ENCODE measurements at places on chromosomes 2 and 18. TPM values are rescaled to one million over a fixed set of nuclear protein-coding genes. Genes with fewer than 3 reads are reported as not detected.

DNA sequence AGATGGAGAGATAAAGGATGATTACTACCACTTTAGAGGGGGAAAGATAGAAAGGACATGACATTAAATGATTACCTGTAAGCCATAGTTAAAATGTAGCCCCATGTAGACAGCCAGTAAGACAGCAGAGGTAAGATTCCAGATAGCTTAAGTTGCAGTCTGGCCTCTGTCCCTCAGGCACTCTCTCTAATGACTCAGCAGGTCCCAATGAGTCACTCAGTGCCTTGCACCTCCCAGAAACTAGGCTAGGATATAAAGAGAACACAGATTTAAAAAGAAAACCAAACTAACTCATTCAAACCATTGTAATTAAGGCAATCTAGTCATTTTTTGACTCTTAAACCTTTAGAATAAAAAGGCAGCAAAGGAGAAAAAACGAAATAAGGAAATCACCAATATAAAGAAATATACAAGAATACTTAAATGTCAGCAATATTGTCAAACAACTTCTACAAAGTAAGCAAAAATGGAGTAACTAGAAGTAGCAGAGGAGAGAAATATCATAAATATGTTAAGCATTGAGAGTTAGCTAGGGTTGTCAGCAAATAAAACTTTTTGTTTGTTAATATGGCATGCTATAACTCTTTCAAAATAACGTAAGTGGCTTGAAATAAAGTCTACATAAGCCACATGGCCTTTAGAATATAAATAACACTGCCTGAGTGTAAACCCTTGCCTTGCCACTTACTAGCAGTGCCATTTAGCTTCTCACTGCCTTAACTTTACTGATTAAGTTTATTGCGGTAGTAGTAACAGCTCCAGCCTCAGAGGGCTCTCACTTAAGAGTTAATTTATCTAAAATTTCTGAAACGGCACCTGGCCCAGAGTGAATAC is 48.5 kb downstream of the SOCS6 start:
- DNase-seq = no peak

DNA sequence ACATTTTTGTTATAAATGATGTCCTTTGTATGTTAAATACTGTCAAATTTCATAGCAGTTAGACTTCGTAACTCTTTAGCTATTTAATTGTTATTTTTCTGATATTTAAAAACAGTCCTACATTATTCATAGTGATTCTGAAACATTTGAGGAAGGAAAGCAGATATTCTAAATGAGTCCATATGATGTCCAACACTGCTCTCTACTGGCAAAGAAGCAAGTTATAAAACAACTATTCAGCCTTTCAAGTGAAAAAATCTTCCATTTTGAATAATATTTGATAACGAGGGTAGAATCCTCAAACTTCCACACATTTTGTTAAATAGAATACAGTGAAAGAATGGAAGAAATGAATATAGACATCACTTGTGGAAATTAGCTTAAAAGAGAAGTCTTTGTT is 220.8 kb downstream of the GULP1 start:
- DNase-seq = peak; percentile 12

GRCh38 chr2:46544581-46544980 is 65.2 kb downstream of the TMEM247 start:
- no peak for DNase-seq

GRCh38 chr2:186884587-186884986 is 35.6 kb upstream of the ZSWIM2 start:
- DNase-seq = no peak

GRCh38 chr2:80852079-80852807 is 547.7 kb upstream of the LRRTM1 start:
- DNase-seq = no peak

DNA sequence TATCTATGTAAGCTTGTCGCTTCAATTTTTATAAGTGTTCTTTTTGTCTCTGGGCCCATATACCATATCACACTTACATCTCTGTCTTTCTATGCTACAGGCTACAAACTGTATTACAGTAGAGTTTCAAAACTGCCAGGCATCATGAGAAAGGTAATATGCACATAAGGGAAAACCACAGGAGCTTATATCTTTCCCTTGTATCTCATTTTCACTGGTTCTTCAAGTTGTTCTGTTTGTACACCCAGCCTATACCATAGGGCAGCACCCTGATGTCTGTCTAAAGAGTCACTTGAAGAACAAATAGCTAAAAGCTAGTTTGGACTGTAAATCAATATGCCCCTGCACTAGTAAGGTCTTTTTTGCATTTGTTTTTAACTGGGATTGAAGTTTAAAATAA is 366.7 kb downstream of the FIGN start:
- no peak for DNase-seq

GRCh38 chr18:3481696-3482210 is 31.8 kb downstream of the TGIF1 start:
- peak; percentile 33 for DNase-seq

DNA sequence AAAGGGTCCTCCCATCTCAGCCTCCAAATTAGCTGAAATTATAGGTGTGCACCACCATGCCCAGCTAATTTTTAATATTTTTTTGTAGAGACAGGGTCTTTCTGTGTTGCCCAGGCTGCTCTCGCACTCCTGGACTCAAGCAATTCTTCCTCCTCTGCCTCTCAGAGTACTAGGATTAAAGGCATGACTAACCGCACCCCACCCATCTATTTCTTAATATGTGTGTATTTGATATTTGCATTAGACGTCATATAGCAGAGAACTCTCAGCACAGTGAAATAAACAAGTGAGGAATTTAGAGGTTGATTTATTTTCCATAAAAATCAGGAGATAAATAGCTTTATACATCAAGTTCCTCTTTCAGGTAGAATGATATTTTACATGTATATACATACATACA is 213.5 kb downstream of the FSIP2 start:
- DNase-seq = no peak

DNA sequence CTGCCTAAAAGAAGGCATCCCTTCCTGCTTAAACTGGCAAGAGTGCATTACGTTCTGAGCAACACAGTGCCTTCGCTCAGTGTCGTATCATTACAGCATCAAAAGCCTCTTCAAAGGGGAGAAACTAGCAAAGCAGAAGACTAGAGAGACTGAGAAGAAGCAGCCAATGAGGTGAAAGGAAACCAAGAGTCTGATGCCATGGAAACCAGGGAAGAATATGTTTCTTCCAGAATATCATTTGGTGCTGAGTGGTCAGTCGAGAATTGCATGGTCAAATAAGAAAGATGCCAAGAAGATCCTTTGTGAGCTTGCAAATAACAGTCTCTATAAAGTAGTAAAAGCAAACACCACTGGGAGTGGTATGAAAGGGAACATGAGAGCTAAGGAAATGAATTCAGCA is 312.1 kb upstream of the CHST9 start:
- DNase-seq = no peak

- no peak for DNase-seq
Observed at GRCh38 chr2:238716171-238716570, 131.7 kb upstream of the TWIST2 start.

DNA sequence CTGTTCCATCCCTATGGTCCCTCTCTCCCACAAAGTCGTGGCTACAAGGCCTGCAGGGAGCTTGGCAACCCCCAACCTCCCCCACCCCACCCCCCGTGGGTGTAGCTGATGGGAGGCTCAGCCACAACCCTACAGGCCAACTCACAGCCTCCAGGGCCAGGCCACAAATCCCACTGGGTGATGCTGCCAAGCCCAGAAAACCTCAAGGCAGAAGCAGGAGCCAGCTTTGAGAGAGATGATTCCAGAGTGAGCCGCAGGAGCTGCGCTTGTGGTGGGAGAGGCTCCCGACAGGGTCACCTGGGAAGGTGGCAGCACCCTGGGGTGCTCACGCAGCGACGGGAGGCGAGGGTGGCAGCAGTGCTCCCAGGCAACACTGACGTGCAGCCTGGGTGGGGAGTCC is 44.8 kb downstream of the ADCY3 start:
- no peak for DNase-seq

GRCh38 chr18:26443853-26444252 is 104.5 kb downstream of the KCTD1 start:
- no peak for DNase-seq

DNA sequence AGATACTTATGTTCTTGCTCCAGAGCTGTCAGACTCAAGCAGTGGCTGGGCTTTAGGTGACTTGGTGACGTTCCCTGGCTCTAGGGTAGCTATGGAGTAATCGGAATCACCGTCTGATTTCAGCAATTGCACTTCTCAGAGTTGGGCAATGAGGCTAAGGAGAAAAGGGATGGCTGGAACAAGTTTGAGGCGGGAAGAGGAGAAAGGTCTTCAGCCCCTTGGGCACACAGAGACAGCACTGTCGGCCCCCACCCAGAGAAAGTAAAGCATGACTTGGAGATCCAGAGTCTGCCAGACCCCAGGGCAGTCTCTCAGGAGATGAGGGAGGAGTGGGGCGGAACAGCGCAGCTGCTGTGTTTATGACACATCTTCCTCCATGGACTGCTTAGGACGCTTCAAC is 114.5 kb downstream of the KLHL29 start:
- DNase-seq = no peak

ERFE gene
- 10.2 TPM for polyA plus RNA-seq

CNDP1 gene
- polyA plus RNA-seq = 2.0 TPM

MAIP1 gene
- polyA plus RNA-seq = 29.2 TPM

SMYD1 gene
- not detected for polyA plus RNA-seq

RAB6C gene
- 0.14 TPM for polyA plus RNA-seq

LCLAT1 gene
- 20.8 TPM for polyA plus RNA-seq

C2orf15 gene
- polyA plus RNA-seq = 9.9 TPM

SPEG gene
- polyA plus RNA-seq = 12.7 TPM

SIGLEC15 gene
- 0.64 TPM for polyA plus RNA-seq

GYPC gene
- polyA plus RNA-seq = 61.7 TPM
